ENCODE measurements at places on chromosomes 1 and 21. TPM values are rescaled to one million over a fixed set of nuclear protein-coding genes. Genes with fewer than 3 reads are reported as not detected.

CAMK2N1 gene
- 79.8 TPM for total RNA-seq

LCE1E gene
- total RNA-seq, result not detected

SLC19A2 gene
- 13.1 TPM for total RNA-seq

NUDT4B gene
- 29.5 TPM for total RNA-seq

FCN3 gene
- total RNA-seq, result 1.2 TPM

OR2T10 gene
- total RNA-seq, result not detected

GREM2 gene
- total RNA-seq, result 3.5 TPM

CD1D gene
- total RNA-seq, result 11.2 TPM

CHD5 gene
- 1.6 TPM for total RNA-seq

TNFRSF1B gene
- 16.7 TPM for total RNA-seq

CHI3L2 gene
- not detected for total RNA-seq

SPRR3 gene
- not detected for total RNA-seq

OR2M5 gene
- not detected for total RNA-seq

AVPR1B gene
- not detected for total RNA-seq

CBR3 gene
- not detected for total RNA-seq

TNFAIP8L2 gene
- 2.0 TPM for total RNA-seq
